Stimulated activated CD8-positive, alpha-beta memory T cell treated with anti-CD3 and anti-CD28 coated beads, Interleukin-4, amount 100 ng/mL, for 48 hours (primary cell): ENCODE measurements at places on chromosomes 7 and 10.

DNA sequence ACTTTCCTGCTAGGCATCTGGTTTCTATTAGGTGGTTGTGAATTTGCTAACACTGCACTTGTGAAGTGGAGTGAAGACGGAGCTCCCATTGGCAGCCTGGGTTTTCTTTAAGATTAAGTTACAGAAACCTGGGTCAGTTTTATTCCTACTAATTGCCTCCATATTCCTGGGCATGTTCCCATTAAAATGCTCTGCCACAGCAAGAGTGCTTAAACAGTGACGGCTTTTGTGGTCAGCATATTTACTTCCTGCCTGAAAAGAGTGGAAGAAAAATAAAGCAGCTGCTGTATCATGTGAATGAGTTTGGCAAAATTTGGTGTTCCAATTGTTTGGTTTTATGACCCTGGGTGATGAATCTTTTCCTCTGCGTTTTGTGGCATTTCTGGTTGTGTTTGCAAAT, 96.9 kb upstream of the PLXDC2 start:
- no peak for DNase-seq

DNA sequence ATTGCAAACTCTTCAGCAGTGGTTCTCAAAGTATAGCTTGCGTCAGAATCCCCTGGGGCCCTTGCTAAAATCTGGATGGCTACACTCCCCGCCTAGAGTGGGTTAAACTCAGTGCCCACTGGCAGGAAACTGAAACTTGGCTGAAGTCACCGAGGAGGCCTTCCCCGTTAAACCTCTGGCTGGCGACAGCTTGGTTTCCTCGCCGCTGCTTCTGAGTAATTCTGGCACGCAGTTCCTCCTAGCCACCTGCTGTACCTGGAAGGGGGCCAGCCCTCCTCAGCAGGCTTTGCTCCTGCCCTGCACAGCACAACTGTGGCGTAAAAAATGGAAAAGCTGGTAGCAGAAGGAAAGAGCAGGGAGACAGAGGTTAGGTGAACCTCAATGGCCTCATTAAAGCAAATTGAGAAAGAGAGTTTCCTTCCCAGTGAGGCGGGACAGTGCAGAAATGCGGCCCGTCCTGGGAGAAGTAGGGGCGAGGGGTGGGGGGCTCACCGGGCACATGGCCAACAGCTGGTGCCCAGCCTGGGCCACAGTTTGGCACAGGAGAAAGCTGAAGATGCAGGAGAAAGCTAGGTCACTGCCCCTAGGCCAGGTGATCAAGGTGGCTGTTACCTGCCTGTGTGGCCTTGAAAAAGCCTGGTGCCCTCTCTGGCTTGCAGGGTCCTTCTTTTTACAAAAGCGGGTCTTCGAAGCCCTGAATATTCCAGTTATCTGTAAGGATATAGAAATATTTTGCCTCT, 46.6 kb downstream of the ALOX5 start:
- peak; percentile 68 for DNase-seq

DNA sequence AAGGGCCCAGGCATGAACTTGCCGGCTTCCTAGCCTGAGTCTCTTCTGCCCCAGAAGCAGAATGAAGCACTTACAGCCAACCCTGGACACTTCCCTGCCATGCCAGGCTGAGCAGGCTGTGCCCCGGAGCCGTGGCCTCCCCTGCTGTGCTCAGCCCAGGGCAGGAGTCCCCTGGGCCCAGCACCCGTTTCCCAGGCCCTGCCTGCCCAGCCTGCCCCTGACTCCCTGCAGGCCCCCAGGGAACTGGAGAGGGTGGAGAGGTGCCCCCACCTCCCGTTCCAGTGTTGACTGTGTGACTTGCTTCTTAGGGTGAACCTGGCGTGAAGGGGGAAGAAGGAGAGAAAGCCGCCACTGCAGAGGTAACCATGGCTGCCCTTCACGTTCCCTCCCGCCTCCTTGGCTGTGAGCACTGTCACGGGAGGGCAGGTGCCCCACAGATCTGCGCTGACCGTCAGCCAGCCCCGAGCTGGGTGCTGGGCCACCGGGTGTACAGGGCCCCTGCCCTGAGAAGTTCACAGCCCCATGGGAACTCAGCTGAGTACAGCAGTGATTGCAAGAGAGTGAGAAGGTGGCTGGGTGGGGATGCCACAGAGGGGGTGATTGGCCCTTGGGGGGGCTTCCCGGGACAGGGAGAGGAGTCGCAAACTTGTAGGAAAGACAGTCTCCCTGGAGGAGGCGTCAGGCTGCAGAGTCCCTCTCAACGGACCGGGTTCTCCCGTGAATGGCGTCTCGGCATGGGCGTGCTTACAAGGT, 75.9 kb downstream of the MYL10 start:
- DNase-seq, result no peak

DNA sequence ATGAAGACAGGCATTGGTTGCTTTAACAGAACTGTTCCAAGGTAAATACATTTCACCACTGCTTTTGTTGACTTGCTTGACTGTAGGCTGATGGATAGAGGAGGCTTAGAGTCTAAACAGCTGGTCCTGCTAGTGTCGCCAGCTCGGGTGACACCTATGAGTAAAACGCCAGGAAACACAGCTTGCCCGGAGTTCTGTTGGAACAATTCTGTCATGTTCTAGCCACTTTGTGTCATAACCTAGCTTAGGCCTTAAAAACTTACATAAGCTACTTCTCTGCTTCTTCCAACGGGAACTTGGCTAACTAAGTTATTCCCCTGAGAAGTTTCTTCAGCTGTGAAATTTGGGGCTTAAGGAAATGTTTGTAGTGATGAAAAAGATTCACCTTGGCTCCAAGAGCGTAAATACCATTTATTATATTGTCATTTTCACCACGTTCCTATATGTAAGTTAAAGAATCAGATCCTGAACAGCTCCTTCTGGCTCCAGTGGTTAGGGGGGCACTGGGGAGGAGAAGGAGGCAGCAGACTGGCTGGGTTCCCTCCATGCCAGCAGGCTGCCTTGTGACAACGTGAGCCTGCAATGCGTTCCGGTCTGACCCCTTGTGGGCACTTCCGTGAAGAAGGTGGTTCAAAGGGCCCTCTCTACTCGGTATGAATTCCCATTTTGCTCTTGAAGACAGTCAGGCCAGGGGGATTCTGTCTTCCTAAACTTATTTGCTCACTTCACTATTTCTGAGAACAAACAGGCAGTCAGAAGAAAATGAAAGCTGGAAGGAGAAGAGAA, 253.2 kb downstream of the BMPER start:
- no peak for DNase-seq

- no peak for DNase-seq
Measured at GRCh38 chr10:97128516-97129154, 57.1 kb downstream of the SLIT1 start.

DNA sequence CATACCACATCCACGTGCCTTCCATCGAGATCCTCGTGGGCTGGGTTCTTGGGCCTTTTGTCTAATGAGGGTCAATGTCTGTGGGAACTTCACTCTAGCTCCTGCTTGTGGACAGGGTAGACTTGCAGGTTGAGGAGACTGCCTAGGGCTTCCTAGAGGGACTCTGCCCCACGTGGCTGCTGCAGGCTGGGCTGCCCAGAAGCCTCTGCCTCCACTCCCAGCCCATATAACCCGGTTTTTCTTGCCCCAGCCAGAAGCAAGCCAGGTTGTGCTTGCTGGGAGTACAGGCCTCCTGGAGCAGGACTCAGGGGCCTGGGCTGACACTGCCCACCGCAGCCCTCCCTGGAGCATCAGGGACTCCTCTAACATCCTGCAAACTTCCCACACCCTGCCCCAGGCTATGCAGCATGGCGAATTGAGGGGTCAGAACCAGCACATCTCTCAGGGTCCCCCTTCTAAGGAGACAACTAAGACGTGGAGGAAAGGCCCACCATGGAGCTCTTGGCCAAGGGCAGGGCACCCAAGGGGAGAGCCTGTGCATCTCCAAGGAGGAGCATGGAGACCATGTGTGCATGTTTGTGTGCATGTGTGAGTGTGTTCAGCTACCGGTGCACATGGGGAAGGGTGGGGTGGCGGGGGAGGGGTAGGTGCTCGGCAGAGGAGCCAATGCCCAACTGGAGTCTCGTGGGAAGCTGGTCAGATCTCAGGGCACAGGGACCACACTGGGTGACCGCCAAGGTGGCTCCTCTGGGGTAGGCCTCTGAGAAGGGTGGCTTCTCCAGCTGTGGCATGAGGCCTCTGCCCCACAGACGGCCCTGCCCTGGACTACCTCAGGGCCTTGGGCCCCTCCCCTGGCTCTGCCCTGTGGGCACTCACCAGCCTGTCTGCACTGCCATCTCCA, 62.6 kb downstream of the RASGEF1A start:
- DNase-seq, result peak; percentile 23

- no peak for DNase-seq
Measured at GRCh38 chr7:101959342-101959741, 141.9 kb downstream of the CUX1 start.

GRCh38 chr10:121927318-121927840, 452 bp downstream of the ATE1 start:
- DNase-seq, result peak; percentile 57

GRCh38 chr10:77165445-77166208, 472.0 kb downstream of the KCNMA1 start:
- peak; percentile 43 for DNase-seq

DNA sequence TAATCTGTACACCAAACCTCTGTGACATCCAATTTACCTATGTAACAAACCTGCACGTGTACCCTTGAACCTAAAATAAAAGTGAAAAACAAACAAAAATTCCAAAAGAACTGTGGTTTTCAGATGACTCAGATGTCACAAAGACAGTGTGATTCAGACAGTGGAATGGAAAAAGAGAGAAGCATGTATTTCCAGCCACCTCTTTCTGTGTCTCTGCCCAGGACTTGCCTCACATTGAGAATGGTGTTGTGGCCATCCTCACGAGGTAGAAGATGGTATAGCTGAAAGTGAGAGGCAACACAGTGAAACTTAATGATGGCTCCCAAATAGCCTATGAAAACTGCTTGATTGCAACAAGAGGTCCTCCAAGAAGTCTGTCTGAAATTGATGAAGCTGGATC, 78.0 kb downstream of the ARL5B start:
- DNase-seq, result no peak

- DNase-seq, result no peak
Measured at GRCh38 chr10:24988831-24989640, 26.9 kb downstream of the ENKUR start.

DNA sequence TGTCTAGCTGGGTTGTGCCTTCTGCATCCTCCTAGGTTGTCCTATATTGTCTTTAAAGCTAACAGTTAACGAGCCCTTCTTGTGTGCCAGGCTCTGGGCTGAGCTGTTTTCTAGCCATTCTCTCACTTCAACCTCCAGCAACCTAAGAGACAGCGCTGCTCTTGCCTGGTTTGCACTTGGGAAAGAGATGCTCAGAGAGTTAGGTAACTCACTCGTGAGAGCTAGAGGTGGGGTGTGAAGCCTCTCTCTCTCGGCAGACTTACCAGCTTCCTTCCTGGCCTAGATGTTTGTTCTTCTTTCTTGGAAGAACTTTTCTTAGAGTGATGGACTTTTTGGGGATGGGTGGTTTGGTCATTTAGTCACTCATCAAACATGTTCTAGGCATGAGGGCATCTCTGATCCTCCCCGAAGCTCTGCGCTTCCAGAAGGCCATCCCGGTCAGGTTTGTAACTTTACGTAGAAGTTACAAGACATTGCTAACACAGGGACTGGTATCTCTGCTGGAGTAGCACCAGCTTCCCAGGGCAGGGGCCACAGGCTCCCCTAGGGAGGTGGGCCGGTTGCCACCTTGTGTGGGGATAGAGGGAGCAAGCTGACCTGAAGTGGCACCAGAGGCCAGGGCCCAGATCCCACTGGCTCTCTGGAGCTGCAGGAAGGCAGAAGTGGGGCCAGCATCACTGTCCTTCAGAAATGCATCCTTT, 14.3 kb downstream of the TSPAN15 start:
- no peak for DNase-seq

- no peak for DNase-seq
Measured at GRCh38 chr7:25333296-25333928, 105.1 kb upstream of the NPVF start.

DNA sequence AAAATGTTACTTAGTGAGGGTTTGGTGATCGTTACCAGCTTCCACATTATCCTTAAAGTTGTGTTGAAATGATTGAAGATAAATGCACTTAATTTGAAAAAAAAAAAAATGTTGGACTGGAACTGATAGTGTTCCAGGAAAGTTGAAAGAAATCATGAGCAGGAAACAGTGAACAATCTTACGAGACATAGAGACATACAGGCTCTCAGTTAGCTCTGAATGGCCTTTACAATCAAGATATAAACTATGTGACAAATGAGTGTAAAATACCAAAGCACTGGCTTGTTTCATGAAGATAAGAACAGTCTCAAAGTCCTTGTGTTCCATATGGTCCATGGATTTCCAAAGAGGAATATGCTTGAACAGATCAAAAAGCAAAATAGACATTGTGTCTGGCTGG, 430.1 kb upstream of the ETV1 start:
- no peak for DNase-seq

GRCh38 chr7:44471850-44472249, 18.6 kb downstream of the NUDCD3 start:
- no peak for DNase-seq

DNA sequence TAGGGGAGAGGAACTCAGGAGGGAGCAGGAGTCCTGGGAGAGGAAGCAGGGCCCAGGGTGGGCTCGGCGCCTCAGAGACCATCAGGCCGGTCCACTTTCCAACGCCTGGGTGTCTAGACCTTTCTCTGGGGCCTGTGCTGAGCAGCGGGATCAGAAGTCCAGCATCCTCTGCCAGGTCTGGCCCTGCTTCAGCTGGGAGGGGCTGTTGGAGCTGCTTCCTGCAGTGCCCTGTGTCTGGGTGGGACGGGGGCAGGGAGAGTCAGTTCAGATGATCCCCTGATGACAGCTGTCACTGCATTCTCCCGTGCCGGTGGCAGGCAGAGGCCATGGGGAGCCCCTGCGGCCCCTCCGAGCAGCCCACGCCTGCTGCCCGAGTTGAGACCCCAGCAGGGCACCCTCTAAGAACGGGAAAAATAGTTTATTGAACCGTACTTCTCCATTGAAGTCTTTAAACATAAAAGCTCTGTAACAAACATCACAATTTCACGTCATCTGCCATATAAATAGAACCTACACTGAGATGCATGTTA, 23.3 kb downstream of the AP5Z1 start:
- DNase-seq, result no peak

GRCh38 chr10:6928586-6928985, 348.5 kb upstream of the PRKCQ start:
- no peak for DNase-seq

GRCh38 chr7:98281757-98282606, 496 bp downstream of the BRI3 start:
- peak; percentile 52 for DNase-seq

DNA sequence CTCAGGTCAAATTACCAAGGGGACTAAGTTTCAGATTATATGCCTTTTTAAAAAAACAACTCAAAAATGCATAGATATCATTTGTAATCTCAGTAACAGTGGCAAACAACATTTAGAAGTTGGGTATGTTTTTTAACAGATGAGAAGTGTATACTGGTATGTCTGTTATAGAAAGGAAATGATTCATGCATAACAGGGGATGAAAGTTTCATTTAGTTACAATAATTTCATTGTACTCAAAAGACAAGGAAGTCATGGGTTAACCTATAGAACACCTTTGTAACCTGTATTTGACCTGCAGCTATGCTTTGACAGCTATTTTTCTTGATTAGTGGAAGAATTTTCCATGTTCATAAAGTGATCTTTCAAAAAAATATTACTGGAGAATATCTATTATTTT, 35.4 kb upstream of the FAM133B start:
- DNase-seq, result no peak

GRCh38 chr7:89077992-89078391, 282.5 kb upstream of the TEX47 start:
- DNase-seq, result no peak
